Substantia nigra (tissue), 51 donors: ENCODE measurements at places on chromosomes 7 and 10.

- no peak for DNase-seq
These were observed 114.2 kb upstream of the ADAM12 start for GRCh38 chr10:126502441-126502840.

DNA sequence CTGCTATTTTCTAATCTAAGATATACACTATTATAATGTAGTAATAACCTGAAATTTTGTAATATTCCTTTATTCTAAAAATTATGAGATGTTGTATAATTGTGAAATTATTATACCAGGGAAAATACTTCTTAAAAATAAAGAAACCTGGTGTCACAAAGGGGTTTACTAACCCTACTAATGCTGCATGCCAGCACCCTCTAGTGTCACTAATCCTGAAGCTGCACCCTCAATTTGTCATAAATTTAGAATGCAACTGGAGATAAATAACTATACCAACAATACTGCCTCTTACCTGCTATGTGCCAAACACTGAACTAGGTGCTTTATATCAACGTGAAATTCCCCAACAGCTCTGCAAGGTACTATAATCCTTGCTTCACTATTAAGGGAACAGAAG lies 30.8 kb downstream of the TM9SF3 start:
- DNase-seq, result no peak

- no peak for DNase-seq
These were observed 73.3 kb upstream of the MYL10 start for GRCh38 chr7:101702362-101702850.

DNA sequence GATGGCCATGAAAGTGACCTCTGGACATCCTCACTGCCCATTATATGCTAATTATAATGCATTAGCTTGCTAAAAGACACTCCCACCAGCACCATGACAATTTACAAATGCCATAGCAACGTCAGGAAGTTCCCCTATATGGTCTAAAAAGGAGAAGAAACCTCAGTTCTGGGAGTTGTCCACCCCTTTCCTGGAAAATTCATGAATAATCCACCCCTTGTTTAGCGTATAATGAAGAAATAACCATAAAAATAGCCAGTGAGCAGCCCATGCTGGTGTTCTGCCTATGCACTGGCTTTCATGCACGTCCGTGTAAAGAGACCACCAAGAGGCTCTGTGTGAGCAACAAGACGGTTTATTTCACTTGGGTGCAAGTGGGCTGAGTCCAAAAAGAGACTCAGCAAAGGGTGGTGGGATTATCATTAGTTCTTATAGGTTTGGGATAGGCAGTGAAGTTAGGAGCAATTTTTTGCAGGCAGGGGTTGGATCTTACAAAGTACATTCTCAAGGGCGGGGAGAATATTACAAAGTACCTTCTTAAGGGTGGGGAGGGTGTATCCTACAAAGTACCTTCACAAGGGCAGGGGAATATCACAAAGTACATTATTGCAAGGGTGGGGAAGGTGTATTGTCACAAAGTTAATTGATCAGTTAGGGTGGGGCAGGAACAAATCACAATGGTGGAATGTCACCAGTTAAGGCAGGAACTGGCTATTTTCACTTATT lies 45.6 kb downstream of the LBX1 start:
- DNase-seq, result no peak

- no peak for DNase-seq
These were observed 217.6 kb upstream of the TCF7L2 start for GRCh38 chr10:112732277-112732921.

GRCh38 chr7:48084727-48085432 lies 4.2 kb upstream of the UPP1 start:
- no peak for DNase-seq

GRCh38 chr10:69629897-69630650 lies at the start of gene FAM241B:
TSS of gene FAM241B (plus strand) at chr10:69630247. CDS start at chr10:69631744, 1,497 bp downstream.
- peak; percentile 37 for DNase-seq

DNA sequence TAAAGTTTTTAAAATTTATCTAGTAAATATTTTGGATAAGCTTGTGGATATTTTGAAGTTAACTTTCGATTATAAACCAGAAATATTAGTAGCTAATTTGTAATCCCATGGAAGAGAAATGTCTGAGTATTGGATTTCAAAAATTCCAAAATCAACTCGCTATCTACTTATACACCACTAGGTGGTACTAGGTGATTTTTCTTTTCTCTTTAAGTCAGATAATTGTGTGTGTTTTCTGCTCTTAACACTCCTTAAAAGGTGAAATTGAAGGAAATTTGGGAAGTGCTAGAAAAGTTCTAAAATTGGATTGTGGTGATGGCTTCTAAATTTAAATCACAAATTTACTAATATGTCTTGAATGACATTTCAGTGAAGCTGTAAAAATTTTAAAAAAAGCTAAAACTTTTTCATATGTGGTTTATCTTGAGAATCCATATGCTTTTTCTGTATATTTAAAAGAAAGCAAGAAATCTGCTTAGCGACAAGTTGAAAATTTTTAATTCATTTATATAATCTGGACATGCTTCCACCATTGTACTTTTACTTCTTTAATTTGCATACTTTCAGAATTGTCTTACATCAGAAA lies 90.2 kb downstream of the IPMK start:
- no peak for DNase-seq

- DNase-seq, result no peak
These were observed 5.3 kb upstream of the C1GALT1 start for GRCh38 chr7:7177044-7177517.

GRCh38 chr10:30052062-30052461 lies 7.3 kb downstream of the JCAD start:
- DNase-seq, result no peak

GRCh38 chr7:137970253-137970975 lies 31.5 kb downstream of the CREB3L2 start:
- DNase-seq, result no peak

- DNase-seq, result no peak
These were observed 62.8 kb downstream of the CDH23 start for GRCh38 chr10:71459513-71459912.

- DNase-seq, result no peak
These were observed 215.5 kb downstream of the LRRTM3 start for GRCh38 chr10:67141300-67141699.

- DNase-seq, result no peak
These were observed 103.2 kb downstream of the NRBF2 start for GRCh38 chr10:63236113-63236935.

- no peak for DNase-seq
These were observed 12.1 kb downstream of the HKDC1 start for GRCh38 chr10:69232252-69232651.

DNA sequence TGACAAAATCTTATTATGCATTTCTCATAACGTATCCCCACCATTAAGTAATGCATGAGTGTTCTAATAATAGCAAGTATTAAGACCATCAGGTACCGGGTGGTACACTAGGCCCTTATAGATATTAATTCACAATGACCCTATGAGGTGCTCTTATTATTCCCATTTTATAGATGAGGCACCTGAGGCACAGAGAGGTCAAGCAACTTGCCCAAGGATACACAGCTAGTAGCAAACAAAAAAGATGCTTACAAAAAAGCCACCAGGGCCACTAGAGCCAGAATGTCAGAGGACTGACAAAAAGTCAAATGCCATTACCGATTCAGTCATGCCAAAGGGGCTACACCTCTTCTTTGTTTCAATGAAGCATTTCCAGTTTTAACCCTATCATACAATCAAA lies 5.9 kb downstream of the RSU1 start:
- no peak for DNase-seq

- peak; percentile 19 for DNase-seq
These were observed 61.0 kb upstream of the AOAH start for GRCh38 chr7:36784991-36785940.
